ENCODE measurements at places on chromosomes 1 and 21.

- no peak for DNase-seq
Measured at GRCh38 chr1:17629460-17629859, 90.0 kb downstream of the ARHGEF10L start.

- DNase-seq, result no peak
Measured at GRCh38 chr1:174680101-174680500, 232.3 kb downstream of the GPR52 start.

- DNase-seq, result no peak
Measured at GRCh38 chr1:78360584-78360983, 130.2 kb upstream of the PTGFR start.

GRCh38 chr21:35394634-35395369, 345.7 kb upstream of the RUNX1 start:
- no peak for DNase-seq

DNA sequence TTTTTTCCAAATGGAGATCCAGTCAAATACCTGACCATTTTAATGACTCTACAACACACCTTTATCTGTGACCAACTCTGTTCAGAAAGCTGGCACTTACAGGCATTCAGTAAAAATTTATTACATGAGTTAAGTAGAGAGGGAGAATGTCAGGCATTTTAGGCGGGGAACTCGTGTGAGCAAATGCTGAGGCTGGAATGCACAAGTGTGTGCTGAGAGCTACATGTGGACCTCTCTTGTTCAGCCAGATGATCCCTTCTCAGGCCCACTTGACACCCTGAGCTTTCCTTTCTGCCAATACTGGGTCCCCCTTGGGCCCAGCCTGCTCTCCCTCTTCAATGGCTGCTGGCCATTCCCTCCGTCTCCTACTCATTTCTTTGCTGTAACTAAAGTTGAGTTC, 11.7 kb downstream of the PPIH start:
- no peak for DNase-seq

DNA sequence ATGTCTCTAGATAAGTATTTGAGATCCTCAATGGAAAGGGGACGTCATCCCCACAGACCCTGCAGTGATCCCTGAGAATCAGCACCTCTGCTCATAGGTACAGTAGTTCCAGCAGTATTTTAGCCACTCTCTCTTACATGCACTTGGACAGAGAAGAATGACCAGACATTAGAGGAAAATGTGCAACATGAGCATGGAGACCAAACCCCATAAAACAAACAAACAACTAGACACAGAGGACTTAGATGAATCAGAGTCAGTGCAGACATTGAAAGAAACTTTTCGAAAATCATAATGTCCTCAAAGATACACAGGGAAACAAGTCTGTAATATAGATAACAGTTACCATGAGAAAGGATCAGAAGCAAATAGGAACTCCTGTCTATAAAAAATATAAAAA, 108.2 kb downstream of the LYPLAL1 start:
- DNase-seq, result no peak

Data from T-helper 22 cell (primary cell).